AG04450 (cell line): ENCODE measurements at places on chromosomes 1 and 21.

DNA sequence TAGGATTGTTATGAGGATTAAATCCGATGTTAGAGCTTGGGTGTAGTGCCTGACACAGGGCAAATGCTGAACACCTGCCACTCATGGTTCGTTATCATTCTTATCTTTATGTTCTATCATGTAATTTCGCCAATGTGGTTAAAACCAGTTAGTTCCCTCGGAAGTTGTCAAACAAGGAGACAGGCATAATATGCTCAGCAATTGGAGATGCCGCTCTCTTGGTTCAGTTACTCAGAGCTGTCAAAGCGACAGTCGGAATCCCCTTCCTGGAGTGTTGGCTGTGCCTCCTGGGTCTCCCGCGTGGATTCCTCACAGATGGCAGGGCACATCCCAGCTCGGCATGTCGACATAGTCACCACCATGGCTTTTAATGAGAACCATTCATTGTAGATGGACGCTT is 192.2 kb downstream of the ROR1 start:
- no peak for DNase-seq

GRCh38 chr21:29571949-29572348 is 273.2 kb downstream of the BACH1 start:
- DNase-seq = no peak

- no peak for DNase-seq
These were observed 18.6 kb downstream of the S100A7A start for GRCh38 chr1:153434746-153435455.

DNA sequence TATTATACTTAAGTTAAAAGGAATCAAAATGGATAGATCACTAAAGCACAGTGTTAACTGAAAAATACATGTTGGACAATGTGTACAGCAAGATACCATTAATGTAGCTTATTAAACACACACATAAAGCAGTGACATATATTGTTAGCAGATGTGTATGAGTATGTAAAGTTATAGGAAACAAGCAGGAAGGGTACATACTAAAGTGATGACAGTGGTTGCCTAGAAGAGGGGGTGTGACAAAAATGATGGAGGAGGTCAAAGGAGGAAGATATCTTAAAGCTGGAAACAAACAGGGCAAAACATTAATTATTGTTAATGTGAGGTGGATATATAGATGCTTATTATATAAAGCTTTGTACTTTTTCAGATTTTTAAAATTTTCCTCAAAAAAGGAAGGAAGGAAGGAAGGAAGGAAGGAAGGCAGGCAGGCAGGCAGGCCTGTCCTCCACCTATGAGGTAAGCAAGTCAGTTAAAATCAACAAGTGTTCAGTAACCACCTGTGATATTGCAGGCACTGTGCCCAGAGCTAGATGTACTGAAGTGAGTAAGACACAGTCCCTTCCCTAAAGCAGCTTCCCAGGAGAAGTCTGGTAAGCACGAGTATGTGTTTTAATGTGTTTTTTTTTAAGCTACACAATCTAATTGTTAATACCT is 252.9 kb upstream of the NR5A2 start:
- peak; percentile 23 for DNase-seq

DNA sequence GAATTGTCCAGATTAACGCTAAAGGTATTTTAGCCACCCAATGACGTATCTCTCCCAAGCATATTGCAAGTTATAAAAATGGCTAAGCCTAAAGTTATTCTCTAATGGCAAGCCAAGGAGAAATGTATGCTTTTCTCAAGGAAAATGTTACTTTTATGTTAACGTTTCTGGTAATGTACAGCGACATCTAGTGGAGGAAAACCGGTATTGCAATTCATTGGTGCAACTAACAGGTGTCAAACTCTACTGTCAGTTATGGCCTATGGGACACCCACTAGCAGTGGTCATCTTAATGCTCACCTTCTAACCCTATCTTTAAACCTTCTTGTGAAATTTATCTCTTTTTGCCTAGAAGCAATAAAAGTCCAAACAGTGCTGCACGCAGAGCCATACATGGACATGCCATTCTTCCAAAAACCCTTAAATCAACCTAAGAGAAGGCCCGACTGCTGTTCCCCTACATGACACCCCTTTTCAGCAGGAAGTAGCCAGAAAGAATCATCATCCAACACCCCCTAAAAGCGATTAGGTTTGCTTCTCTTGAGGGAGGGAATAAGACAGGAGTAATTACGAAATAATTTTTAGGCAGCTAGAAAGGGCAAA is 68.7 kb upstream of the LRIF1 start:
- no peak for DNase-seq

- no peak for DNase-seq
These were observed 1.2 kb downstream of the SCAF4 start for GRCh38 chr21:31730712-31731055.

DNA sequence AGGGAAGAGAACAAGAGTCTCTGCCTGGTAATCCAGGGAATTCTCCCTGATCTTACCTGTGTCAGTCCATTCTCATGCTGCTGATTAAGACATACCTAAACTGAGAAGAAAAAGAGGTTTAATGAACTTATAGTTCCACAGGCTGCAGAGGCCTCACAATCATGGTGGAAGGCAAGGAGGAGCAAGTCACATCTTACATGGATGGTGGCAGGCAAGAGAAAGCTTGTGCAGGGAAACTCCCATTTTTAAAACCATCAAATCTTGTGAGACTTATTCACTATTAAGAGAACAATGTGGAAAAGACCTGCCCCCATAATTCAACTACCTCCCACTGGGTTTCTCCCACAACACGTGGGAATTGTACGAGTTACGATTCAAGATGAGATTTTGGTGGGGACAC is 34.2 kb upstream of the LRRC8B start:
- no peak for DNase-seq

DNA sequence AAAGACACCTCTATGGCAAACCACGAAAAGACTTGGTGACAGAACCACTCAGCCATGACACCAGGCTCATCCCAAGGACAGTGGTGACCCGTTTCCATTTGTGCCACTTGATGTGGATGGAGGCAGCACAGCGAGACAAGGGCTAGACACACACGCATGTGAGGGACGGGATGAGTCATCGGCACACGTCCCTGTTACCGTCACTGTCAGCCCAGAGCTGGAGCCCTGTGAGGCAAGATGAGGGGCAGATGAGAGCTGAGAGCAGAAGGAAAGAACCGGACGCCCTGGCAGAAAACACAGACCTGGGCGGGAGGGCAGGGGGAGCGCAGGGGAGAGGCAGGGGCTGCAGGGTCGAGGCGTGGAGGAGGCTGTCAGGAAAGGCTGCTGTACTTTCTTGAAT is 57.8 kb downstream of the SIK1 start:
- no peak for DNase-seq

DNA sequence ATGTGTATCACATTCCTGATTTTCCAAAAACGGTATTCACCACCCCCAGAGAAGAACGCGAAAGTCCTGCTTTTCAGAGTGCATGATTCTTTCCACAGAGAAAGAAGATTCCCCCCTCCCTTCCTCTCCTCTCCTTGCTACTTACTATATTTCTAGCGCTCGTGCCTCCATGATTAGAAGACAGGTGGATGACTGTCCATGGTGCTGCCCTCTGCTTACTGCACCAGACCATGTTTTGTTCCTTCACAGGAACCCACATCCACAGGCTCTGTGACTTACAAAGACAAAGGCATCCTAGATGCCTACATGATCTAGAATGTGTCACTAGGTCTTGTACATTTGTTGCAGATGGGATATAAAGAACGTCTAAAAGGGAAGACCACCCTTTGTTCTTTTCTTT is 49.1 kb upstream of the ZNF648 start:
- DNase-seq = no peak

DNA sequence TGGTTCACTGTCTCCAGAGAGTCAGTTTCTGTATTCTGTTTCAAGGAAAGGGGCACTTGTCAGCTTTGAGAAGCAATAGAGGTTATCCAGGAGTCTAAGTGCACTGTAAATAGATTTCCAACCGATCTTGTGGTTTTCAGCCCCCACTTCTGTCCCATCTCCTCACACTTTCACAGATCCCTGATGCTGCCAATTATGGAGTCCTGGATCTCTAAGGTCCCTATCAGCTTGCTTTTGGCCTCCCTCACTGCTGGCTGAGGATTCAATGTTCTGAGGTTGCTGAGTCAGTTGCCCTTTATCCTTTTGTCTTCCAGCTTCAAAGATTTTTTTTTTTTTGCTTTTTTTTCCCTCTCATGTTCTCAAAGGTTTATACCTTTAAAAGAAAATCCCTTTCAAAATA is 98.4 kb downstream of the DIRAS3 start:
- no peak for DNase-seq

DNA sequence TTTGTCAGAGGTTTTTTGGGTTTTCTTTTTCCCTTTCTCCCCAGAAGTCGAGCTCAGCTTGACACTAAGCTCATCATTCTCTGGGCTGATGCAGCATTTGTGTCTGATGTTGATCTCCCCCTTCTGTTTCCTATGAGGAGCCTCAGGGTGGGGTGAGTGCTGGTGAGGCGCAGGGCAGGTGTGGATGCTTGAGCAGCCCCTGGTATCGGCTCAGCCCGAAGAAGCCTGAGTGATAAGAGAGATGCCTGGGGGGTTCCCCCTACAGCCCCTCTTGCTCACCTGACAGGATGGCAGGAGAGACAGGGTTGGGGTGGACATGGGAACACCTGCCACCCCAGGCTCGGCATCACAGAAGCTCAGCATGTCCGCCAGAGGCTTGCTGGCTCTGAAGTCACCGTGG is 239.0 kb downstream of the RHOU start:
- DNase-seq = no peak

- no peak for DNase-seq
These were observed 321.5 kb upstream of the PTBP2 start for GRCh38 chr1:96400089-96400488.

DNA sequence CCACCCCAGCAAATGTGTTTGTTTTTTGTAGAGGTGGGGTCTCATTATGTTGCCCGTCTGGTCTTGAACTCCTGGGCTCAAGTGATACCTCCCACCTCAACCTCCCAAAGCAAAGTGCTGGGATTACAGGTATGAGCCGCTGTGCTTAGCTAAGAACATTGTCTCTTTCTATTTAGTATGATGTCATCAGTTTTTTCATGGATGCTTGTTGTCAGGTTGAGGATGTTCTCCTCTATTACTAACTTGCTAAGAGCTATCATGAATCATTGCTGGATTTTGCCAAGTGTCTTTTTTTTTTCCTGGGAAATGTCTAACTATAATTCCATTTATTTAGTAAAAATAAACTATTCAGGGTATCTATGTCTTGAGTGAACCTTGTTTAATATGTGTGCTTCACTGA is 19.0 kb upstream of the MPC2 start:
- DNase-seq = no peak

DNA sequence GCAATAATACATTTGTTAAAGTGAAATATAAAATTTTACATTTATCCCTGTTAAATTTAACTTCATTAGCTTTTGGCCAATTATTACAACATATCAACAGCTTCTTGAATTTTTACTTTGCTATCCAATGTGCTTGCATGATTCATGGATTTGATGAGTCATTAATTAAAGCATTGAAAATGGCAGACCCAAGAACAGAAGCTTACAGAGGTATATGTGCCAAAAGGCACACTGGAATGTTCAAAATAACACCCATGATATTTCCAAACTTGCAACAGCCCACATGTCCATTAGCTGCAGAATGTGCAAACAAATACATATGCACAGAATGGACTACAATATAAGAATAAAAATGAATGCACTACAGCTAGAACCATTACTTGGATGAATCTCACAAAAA is 76.4 kb upstream of the MAN1A2 start:
- DNase-seq = no peak

GRCh38 chr1:16441282-16441665 is 750 bp downstream of the NECAP2 start:
- no peak for DNase-seq

- no peak for DNase-seq
These were observed 18.8 kb downstream of the MX1 start for GRCh38 chr21:41444703-41445464.

DNA sequence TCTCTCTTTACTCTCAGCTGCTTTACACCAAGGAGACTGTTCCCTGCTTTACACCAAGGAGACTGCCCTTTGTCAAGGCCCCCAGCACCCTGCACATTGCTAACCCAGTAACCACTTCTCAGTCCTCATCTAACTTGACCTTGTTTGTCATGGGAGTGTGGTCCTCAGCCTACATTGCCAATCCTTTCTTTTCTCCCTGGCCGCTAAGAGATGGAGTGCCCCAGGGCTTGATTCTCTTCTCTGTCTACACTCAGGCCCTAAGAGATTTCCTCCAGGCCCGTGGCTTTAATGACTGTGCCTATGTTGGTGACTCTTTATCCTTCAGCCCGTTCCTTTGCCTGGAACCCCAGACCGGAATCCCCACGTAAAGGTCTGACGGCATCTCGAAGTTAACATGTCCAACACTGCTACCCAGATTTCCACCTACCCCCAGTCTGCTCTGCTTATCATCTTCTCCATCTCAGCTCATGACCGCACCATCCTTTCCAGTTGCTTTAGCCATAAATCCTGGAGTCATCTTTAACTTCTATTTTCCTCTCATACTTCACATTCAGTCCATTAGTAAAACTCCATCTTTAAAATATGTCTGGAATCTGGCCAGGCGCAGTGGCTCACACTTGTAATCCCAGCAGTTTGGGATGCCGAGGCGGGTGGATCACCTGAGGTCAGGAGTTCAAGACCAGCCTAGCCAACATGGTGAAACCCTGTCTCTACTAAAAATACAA is 9.5 kb upstream of the SEMA4A start:
- DNase-seq = no peak

DNA sequence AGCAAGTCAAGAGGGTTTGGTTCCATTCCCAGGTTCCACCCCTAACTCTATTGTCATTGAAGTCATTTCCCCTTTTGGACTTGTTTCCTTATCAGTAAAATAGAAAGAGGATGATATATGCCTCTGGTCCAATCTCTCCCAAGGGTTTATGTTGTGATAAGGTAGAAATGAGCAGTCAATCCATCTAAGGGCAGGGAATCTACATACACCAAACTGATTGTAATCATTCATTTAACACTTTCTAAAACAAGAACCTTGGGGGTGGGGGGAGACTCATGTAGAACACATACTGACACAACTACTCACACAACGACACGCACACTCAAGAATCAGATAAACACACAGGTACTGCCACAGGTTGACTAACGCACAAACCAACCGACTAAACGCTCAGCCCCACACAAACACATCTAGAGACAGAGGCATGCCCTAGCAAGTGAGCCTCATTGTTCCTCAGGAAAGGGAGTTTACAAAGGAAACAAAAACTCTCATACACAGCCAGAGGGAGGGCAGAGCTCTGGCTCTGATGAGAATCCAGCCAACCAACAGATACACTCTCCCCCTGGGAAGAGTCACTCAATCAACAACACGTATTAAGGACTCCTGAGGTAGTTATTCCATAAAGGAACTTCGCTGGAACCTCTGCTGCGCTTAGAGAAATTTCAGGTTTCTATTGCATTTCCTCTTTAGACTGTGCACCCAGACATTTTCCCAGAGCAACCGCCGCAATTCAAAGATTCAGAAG is 1.0 kb downstream of the F11R start:
- DNase-seq = no peak

DNA sequence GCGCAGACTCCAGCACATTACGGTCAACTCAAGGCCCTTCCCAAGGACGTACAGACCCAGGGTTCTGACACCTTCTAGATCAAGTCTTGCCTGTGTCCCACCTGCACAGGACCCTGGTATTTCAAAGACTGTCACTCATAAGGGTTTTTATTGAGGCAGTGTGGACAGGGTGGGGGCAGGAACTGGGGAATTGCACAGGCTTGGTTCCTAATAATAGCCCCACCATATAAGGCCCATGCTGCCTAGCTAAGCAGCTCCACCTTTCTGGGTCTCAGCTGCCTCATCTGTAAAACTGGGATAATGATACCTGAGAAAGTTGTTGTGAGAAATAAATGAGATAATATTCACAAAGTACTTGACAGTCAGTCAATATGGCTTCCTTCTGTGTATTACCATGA is 55.3 kb upstream of the PUM1 start:
- DNase-seq = no peak

GRCh38 chr1:205211839-205212536 is 486 bp upstream of the DSTYK start:
- DNase-seq = no peak
